NCI-H1436 (cell line): ENCODE measurements at places on chromosomes 12 and 14.

- DNase-seq: no peak
Observed at GRCh38 chr14:71317385-71318096, 410.3 kb downstream of the PCNX1 start.

DNA sequence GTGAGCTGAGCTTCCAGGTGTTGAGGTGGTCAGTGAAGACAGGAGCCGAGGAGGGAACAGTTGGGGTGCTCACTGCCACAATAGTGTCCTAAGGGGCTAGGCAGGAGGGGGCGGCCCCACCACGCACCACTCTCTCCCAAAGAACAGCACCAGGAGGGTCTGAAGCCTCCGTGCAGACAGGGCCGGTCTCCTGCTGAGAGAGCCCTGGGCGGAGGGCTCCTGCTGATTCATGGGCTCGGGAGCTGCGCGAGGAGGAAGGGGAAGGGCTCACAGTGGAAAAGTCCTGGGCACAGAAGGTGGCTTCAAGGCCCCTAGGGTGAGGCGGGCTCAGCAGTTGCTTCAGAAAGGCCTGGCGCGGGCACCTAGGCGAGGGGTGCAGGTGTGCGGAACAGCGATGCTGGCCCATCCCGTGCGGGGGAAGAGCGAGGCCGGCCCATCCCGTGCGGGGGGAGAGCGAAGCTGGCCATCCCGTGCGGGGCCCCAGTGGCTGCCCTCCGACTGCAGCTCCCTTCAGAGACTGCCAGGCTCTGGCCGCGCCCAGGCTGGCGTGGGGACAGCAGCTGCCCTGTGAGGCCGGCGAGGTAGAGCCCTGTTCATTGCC lies 176.7 kb downstream of the ADGRD1 start:
- DNase-seq: no peak

DNA sequence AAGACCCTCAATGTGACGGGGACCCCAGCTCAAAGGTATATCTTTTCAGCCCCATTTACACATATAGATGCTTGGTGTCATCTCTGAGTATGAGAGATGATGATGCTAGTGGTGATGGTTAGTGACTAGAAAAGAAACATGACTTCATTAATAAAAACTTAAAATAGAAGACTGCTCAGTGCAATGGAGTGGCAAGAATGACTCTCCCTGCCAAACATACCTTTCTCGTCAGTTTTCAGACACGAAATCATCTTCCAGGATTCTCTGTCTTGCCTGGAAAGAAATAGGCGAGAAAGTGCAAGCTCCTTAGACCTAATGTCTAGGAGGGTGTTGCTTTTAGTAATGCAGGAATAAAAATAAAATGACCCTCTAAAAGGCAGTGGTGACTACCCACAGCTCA lies 71.7 kb downstream of the TPH2 start:
- DNase-seq: no peak

GRCh38 chr14:90678846-90679362 lies 137.3 kb downstream of the TTC7B start:
- no peak for DNase-seq

DNA sequence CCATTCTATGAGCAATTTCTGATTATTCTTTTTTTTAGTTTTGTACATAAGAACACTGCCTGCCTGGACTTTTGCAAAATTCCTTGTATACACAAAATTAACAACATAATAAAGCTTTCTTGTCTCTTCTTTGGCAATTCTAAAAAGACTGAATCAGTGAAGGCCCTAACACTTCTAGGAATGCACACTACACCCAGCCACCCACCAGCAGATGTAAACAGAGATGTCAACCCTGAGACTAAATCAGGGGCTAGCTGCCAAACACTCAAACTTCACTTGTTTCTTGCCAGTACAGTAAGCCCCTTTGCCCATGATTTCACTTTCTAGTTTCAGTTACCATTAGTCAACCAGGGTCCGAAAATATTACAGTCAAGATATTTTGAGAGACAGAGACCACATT lies 15.5 kb downstream of the DCAF5 start:
- no peak for DNase-seq

DNA sequence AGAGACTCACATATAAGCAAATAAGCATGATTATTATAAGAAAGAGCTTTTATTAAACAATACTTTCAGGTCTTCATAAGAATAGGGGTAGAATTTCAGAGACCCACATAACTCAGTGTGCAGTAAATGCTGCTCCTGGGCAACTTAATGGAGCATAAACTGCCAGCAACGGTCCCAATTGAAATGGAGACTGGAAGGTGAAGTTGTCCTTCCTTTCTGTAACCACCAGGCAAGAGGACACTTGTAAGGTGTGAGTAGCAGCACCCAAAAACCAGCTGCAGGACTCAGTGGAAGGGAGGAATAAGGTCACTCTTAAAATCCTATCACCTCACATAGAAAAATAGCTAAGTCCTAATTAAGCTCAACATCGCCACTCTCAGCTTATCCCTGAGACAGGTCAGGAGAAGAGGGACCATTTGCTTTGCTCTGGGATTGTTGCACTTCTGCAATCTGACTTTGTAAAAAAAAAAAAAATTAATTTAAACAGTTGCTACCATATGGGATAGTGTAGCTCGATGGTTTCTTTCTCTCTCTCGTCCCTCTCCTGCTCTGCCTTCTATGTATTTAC lies 22.7 kb upstream of the LTA4H start:
- DNase-seq: no peak

GRCh38 chr14:24290746-24291145 lies 8.8 kb downstream of the DHRS1 start:
- DNase-seq: no peak

GRCh38 chr12:100371146-100371545 lies 14.3 kb downstream of the SLC17A8 start:
- DNase-seq: no peak

DNA sequence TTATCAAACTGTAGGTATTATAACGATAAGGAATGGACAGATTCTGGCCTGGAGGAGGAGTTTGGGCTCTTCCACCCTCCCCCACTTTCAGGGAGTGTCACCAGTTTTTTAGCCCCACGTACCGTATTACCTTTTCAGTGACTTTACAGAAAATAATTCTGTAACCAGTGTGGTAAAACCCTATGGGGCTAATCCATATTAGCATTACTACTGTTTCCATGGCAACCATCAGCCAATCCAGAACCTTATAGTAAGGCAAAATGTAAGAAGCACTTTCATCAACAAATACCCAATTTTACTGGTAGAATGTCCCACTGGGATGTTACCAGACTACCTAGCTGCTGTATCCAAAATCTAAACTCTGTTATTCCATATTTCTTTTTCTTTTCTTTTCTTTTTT lies 50.7 kb downstream of the BICDL1 start:
- no peak for DNase-seq

- no peak for DNase-seq
Observed at GRCh38 chr12:77861317-77861716, 30.6 kb downstream of the NAV3 start.

- no peak for DNase-seq
Observed at GRCh38 chr12:111100554-111100953, 180.2 kb upstream of the MYL2 start.

GRCh38 chr14:81594012-81594411 lies 60.4 kb upstream of the SEL1L start:
- no peak for DNase-seq

GRCh38 chr14:77051116-77051515 lies 22.6 kb upstream of the IRF2BPL start:
- no peak for DNase-seq

GRCh38 chr14:61603736-61604135 lies 91.6 kb upstream of the HIF1A start:
- DNase-seq: no peak

- DNase-seq: no peak
Observed at GRCh38 chr14:33375786-33376185, 437.1 kb downstream of the NPAS3 start.

GRCh38 chr14:46399049-46399448 lies 252.5 kb downstream of the RPL10L start:
- peak; percentile 75 for DNase-seq

GRCh38 chr12:132218915-132219314 lies 74.7 kb downstream of the NOC4L start:
- DNase-seq: peak; percentile 27

DNA sequence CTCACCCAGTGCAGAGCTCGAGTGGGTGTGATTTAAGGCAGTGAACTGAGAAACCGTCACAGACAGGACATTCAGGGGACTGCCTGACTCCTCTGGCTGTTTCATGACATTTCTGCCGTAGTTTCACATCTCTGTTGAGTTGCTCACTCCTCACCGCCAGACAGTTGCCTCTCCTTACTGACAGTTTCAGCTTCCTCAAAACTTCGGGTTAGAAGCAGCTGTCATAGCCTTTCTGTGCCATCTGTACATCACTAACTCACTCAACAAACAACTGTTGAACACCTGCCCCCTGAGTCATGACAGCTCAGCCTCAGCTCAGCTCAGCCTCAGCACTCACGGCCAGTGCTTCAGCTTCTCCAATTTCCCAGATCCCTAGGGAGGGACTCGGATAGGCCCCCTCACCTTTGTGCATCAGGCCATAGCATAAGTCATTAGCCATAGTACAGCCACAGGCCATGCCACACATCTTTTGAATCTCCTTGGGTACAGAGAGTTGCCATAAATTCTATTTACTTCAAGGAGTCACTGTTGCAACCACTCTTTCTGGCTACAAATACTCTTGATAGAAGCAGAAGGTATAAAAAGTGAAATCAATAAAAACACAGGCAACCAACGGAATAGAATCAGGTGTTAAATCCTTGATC lies 6.2 kb upstream of the SLC15A4 start:
- DNase-seq: no peak

DNA sequence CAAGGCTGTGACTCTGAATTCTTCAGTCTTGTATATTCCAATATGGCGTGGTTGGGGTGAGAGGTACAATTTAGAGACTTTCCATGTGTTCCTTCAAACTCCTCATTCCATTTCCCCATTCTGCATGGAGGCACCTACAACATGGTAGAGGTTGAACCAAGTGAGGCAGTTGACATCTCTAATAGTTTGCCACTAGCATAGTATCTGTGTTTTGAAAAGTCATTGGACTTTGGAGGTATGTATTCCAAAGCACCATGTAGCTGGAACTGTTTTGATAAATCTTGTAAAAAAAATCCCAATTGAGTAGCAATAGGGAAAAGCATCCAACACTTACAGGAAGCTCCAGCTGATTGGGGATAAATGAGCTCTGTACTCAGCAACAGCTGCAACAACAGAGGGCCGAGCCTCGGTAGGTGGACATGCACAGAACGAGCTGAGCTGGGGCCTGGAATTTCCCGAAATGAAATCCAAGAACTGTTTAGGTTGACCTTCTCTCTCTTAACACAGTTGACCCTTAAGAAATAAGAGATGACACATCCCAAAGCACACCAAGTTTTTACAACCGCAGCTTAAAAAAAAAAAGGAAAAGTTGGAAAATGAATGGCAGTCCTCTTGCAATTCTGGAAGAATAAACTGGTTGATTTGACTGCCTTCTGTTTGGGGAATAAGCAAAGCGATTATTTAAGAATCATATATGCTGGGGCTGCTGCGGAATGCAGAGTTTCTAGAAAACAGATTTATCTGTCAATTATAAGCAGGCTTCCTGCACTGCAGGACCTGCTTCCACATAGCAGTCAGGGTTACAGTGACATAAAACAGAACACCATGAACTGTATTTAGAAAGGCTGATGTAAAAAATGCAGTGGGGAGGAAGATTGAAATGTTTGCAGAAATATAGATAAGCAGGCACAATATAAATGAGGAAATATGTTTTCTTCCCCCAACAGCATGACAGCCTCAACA lies 194.6 kb upstream of the KRR1 start:
- no peak for DNase-seq
